ENCODE measurements at places on chromosomes 7 and 10. TPM values are rescaled to one million over a fixed set of nuclear protein-coding genes. Genes with fewer than 3 reads are reported as not detected.
A peak's percentile ranks its signal among the peaks of the same experiment; 100 is the strongest.

PTF1A gene
- not detected for total RNA-seq

SPDYE5 gene
- total RNA-seq: not detected

KIF5B gene
- total RNA-seq: 58.3 TPM

GDI2 gene
- total RNA-seq: 82.3 TPM

GTF2I gene
- 105 TPM for total RNA-seq

INMT gene
- total RNA-seq: 0.69 TPM

NAT16 gene
- total RNA-seq: not detected

TMEM196 gene
- not detected for total RNA-seq

PVRIG gene
- 33.2 TPM for total RNA-seq

UNC5B gene
- not detected for total RNA-seq

ZNF735 gene
- total RNA-seq: not detected

TCERG1L gene
- not detected for total RNA-seq

HEPACAM2 gene
- total RNA-seq: not detected

GRCh38 chr7:97280950-97281349, 163.5 kb downstream of the SDHAF3 start:
- H3K27ac ChIP-seq: no peak overlapping the region
- H3K36me3 ChIP-seq: no peaks in the 10 kb centered on the region
- no peaks in the 10 kb centered on the region for H3K27me3 ChIP-seq
- no peaks in the 10 kb centered on the region for H3K4me1 ChIP-seq
- H3K4me3 ChIP-seq: no peak overlapping the region

GRCh38 chr7:36506820-36507219, 117.2 kb downstream of the ANLN start:
- H3K4me3 ChIP-seq: no peak overlapping the region
- H3K36me3 ChIP-seq: no peaks in the 10 kb centered on the region
- DNase-seq: no peak
- H3K27ac ChIP-seq: no peak overlapping the region
- H3K4me1 ChIP-seq: no peaks in the 10 kb centered on the region

GRCh38 chr7:92631067-92631849, 41.1 kb upstream of the FAM133B start:
- H3K36me3 ChIP-seq: peaks cover 8% of the 10 kb centered on the region
- H3K27ac ChIP-seq: no peak overlapping the region
- DNase-seq: no peak
- H3K27me3 ChIP-seq: no peaks in the 10 kb centered on the region
- no peak overlapping the region for H3K4me3 ChIP-seq

DNA sequence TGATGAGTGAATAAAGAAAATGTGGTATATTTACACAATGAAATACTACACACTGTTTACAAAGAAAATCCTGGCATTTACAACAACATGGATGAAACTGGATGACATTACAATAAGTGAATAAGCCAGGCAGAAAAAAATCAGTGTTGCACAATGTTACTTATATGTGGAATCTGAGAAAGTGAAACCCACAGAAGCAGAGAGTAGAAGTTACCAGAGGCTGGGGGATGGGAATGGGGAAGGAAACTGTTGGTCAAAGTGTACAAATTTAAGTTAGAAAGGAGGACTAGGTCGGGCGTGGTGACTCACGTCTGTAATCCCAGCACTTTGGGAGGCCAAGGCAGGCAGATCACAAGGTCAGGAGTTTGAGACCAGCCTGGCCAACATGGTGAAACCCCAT, 538.5 kb upstream of the MKI67 start:
- no peaks in the 10 kb centered on the region for H3K36me3 ChIP-seq
- no peaks in the 10 kb centered on the region for H3K4me1 ChIP-seq
- no peak overlapping the region for H3K27ac ChIP-seq
- H3K27me3 ChIP-seq: no peaks in the 10 kb centered on the region
- DNase-seq: no peak

DNA sequence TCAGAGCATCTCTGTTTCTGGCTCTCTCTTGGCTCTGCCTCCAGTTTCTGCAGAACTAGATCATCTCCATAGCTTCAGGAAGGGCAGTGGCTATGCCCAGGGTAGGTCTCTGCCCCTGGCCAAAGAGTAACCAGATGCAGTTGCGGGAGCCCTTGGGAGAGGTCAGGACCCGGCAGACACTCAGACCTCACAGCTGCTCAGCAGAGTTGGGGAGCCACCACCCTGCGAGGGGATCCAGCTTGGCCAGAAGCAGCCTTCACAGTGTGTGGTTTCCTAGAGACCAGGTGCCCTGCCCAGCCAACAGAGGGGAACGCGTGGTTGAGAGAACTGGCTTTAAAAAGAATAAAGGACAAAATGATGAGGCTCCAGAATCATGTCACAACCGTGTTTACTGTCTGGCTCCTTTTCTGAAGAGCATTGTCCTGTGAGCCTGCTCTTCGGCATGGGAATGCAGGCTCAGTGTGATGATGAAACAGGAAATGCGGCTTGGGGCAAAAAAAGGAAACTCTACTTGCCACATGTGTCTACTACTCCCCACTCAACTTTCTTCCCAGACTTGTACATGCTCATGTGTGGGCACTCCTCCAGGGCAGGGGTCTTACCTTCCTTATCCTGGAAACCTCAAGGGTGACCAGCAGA, 243.1 kb downstream of the INHBA start:
- no peak overlapping the region for H3K4me3 ChIP-seq
- H3K27me3 ChIP-seq: no peaks in the 10 kb centered on the region
- H3K4me1 ChIP-seq: no peaks in the 10 kb centered on the region
- no peak overlapping the region for H3K27ac ChIP-seq
- no peak for DNase-seq

GRCh38 chr7:111006691-111007090, 84.2 kb upstream of the LRRN3 start:
- no peaks in the 10 kb centered on the region for H3K27me3 ChIP-seq
- no peaks in the 10 kb centered on the region for H3K36me3 ChIP-seq

DNA sequence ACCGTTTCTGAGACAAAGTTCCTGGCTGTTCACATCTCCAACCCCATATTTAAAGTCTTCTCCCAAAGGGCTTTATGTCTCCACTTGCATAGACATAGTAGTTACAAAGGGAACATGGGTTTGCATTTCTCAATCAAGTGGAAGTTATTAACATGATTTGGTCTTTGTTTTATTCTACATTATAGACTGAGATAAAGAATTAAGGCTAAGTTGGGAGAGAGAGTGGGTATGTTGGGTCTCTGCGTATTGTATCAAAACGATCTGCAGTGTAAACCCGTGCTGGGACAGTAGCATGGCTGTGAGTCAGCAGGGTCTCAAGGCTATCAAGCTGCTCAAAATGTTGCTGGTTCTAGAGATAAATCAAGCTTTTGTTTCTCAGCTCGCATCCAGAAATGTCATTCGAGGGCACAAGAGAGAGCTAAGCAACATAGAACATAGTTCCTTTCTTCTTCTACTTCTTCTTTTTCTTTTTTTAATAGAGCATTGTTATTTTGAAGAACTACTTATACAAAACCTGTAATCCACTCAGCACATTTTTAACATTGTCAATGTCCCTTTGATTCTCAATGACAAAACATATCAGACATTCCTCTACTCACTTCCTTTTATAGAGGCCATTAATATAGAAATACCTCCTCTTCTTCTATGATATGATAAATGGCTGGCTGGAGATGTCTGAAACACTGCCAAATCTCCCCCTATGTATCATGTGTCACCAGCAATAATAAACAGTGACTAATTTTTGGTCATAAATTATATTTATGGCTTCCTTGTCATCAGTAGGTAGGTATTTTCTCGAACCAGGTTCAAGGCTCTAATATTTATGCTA, 34.5 kb upstream of the RHOBTB1 start:
- no peak overlapping the region for H3K27ac ChIP-seq
- no peak for DNase-seq
- H3K4me1 ChIP-seq: no peaks in the 10 kb centered on the region
- H3K36me3 ChIP-seq: no peaks in the 10 kb centered on the region

- H3K36me3 ChIP-seq: no peaks in the 10 kb centered on the region
- no peak overlapping the region for H3K4me3 ChIP-seq
- H3K4me1 ChIP-seq: no peaks in the 10 kb centered on the region
Measured at GRCh38 chr7:117163101-117163500, 159.8 kb downstream of the WNT2 start.

GRCh38 chr7:43303740-43304241, 191.3 kb downstream of the HECW1 start:
- H3K27me3 ChIP-seq: no peaks in the 10 kb centered on the region
- no peaks in the 10 kb centered on the region for H3K36me3 ChIP-seq
- no peak overlapping the region for H3K4me3 ChIP-seq
- H3K4me1 ChIP-seq: no peaks in the 10 kb centered on the region
- no peak overlapping the region for H3K27ac ChIP-seq

DNA sequence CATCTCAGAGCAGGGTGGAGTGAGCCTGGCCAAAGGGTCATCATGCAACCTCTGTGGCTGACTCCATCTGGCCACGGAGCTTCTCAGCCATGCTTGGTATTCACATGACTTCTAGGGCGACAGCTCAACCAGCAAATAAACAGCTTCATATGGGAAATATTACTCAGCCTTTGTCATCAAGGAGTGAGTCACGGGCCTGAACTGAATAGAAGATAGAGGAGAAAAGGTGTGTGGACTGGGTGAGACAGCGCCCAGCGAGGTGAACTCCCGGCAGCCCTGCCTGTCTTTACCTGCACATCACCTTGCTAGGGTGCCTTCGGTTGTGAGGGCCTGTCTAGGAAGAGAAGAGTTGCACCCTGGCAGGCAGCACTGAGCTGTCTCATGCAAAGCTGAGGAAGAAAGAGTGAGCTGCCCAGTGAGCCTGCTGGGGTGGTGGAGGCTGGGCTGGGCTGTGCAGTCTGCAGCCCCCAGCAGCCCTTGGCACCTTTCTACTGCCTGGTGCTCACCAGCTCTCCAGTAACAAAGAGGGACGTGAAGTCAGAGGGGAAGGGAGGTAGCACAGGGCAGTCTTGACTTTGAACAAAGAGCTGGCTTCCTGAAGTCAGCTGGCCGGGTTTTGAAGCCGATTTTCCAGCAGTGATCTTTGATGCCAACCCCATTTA, 114.2 kb downstream of the EGFR start:
- no peak for DNase-seq
- no peaks in the 10 kb centered on the region for H3K36me3 ChIP-seq
- no peak overlapping the region for H3K4me3 ChIP-seq
- peaks cover 7% of the 10 kb centered on the region for H3K27me3 ChIP-seq
- no peaks in the 10 kb centered on the region for H3K4me1 ChIP-seq
- no peak overlapping the region for H3K27ac ChIP-seq

GRCh38 chr10:59945590-59945989, 39.2 kb upstream of the CCDC6 start:
- H3K4me1 ChIP-seq: no peaks in the 10 kb centered on the region
- H3K27ac ChIP-seq: no peak overlapping the region
- DNase-seq: no peak

DNA sequence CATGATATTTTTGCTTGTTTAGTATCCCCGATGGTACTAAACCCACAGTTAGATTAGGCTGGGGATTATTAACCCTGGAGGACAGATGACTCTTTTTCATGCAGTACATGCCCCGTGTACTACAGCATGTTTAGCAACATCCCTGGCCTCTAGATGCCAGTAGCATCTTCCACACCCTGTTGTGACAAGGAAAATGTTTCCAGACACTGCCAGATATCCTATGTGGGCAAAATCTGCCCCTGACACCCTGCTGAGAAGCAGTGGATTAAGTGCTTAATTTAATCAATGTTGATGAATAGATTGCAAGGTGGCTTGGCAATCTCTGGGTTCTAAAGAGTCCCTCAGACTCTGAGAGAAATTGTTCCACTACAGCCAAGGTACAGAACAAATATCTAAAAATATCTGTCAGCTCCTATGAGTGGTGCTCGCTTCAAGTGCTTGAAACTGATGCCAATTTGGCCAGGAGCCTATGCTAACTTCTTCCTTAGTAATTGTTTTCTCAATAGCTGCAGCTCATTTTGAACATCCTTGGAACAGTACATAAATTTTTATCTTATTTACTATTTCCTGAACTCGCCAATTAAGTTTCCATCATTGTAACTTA, 247.0 kb downstream of the SORCS1 start:
- no peaks in the 10 kb centered on the region for H3K4me1 ChIP-seq
- H3K4me3 ChIP-seq: no peak overlapping the region
- H3K27ac ChIP-seq: no peak overlapping the region
- DNase-seq: no peak
- no peaks in the 10 kb centered on the region for H3K36me3 ChIP-seq

DNA sequence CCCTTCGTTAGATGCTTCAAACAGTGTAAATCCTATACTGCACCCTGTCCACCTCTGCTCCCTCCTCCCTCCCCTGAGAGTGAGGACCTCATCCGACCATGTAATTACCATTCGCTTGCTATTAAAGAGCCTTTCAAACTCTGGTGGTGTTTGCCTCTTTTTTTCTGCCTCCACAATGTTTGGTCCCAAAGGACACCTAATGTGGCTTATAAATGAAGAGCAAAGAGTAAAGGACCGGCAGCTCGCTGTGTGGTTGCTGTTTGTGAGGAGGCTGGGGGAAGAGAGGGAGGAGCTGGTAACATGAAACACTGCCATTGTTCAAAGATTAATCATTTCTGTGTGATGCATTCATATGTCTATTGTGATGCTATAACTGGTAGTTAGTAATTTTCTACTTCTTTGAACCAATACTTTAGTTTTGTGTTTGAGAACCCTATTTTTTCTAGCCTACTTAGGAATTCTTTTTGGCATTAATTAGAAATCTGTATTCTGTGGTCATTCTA, 27.9 kb downstream of the MTURN start:
- H3K36me3 ChIP-seq: no peaks in the 10 kb centered on the region
- DNase-seq: no peak
- no peak overlapping the region for H3K27ac ChIP-seq
- no peak overlapping the region for H3K4me3 ChIP-seq
- H3K27me3 ChIP-seq: no peaks in the 10 kb centered on the region

- no peak overlapping the region for H3K27ac ChIP-seq
- H3K36me3 ChIP-seq: no peaks in the 10 kb centered on the region
- DNase-seq: no peak
- no peak overlapping the region for H3K4me3 ChIP-seq
- H3K4me1 ChIP-seq: peaks cover 10% of the 10 kb centered on the region
Measured at GRCh38 chr7:142379201-142379885, 121.5 kb upstream of the PRSS58 start.

- no peaks in the 10 kb centered on the region for H3K27me3 ChIP-seq
- H3K27ac ChIP-seq: no peak overlapping the region
- peak overlapping the region; percentile 76 for H3K4me3 ChIP-seq
- peaks cover 45% of the 10 kb centered on the region for H3K36me3 ChIP-seq
- peaks cover 75% of the 10 kb centered on the region for H3K4me1 ChIP-seq
Measured at GRCh38 chr10:70600512-70601395, 1.8 kb downstream of the PRF1 start.

- no peak overlapping the region for H3K4me3 ChIP-seq
- DNase-seq: no peak
- H3K27ac ChIP-seq: no peak overlapping the region
- no peaks in the 10 kb centered on the region for H3K36me3 ChIP-seq
Measured at GRCh38 chr10:93397020-93397419, 85.1 kb downstream of the MYOF start.

- H3K36me3 ChIP-seq: peaks cover 92% of the 10 kb centered on the region
- H3K27me3 ChIP-seq: no peaks in the 10 kb centered on the region
- no peak overlapping the region for H3K4me3 ChIP-seq
- H3K27ac ChIP-seq: no peak overlapping the region
- no peak for DNase-seq
Measured at GRCh38 chr7:103317009-103317408, 19.8 kb downstream of the PMPCB start.

- H3K36me3 ChIP-seq: no peaks in the 10 kb centered on the region
- no peak for DNase-seq
- H3K4me1 ChIP-seq: no peaks in the 10 kb centered on the region
- no peak overlapping the region for H3K4me3 ChIP-seq
Measured at GRCh38 chr10:9824631-9825071, 1193.0 kb upstream of the CELF2 start.

GRCh38 chr7:122887848-122888247, 1.6 kb upstream of the CADPS2 start:
- peaks cover 51% of the 10 kb centered on the region for H3K27me3 ChIP-seq
- H3K4me3 ChIP-seq: no peak overlapping the region
- no peak overlapping the region for H3K27ac ChIP-seq
- no peaks in the 10 kb centered on the region for H3K4me1 ChIP-seq
- no peaks in the 10 kb centered on the region for H3K36me3 ChIP-seq

GRCh38 chr10:10967029-10967428, 50.6 kb upstream of the CELF2 start:
- no peak overlapping the region for H3K4me3 ChIP-seq
- H3K4me1 ChIP-seq: no peaks in the 10 kb centered on the region
- no peaks in the 10 kb centered on the region for H3K36me3 ChIP-seq
- no peak for DNase-seq
